ENCODE measurements at places on chromosomes 7 and 10. TPM values are rescaled to one million over a fixed set of nuclear protein-coding genes. Genes with fewer than 3 reads are reported as not detected.

TFPI2 gene
- 1.9 TPM for total RNA-seq

CRHR2 gene
- 0.57 TPM for total RNA-seq

UNCX gene
- not detected for total RNA-seq

TRIL gene
- 2.6 TPM for total RNA-seq

NAT16 gene
- total RNA-seq = not detected

CLDN15 gene
- 2.6 TPM for total RNA-seq

OAT gene
- 38.0 TPM for total RNA-seq

OPN1SW gene
- total RNA-seq = not detected

ACTR3C gene
- 4.6 TPM for total RNA-seq

GTF2IRD1 gene
- 13.2 TPM for total RNA-seq

GNAI1 gene
- 11.3 TPM for total RNA-seq

MAGI2 gene
- 6.3 TPM for total RNA-seq
